BE2C (cell line): ENCODE measurements at places on chromosomes 12 and 14.
A peak's percentile ranks its signal among the peaks of the same experiment; 100 is the strongest.

DNA sequence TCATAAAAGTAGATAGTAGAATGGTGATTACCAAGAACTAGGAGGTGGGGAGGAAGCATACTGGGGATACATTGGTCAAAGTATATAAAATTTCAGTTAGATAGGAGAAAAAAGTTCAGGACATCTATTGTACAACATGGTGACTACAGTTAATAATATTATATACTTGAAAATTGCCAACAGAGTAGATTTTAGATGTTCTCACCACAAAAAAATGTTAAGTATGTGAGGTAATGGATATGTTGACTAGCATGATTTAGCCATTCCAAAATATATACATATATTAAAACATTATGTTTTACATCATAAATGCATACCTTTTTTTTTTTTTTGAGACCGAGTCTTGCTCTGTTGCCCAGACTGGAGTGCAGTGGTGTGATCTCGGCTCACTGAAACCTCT lies 31.0 kb downstream of the TMEM116 start:
- no peak for DNase-seq

DNA sequence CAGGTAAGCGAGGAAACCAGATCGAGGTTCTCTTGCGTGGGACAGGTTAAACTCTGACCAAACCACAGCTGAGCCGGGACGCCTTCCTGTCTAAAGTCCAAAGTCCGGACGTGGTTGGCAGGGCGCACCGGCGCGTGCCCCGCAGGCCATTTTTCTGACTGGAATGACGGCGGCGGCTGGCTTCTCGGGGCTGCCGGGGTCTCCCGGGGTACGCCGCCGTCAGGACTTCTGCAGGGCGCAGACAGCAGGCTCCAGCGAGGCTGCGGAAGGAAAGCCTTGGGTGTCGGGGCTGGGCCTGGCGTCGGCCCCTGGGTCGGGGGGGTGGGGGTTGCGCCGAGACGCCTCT lies 32.8 kb downstream of the MIA2 start:
- DNase-seq = no peak

- peak; percentile 45 for DNase-seq
Observed at GRCh38 chr14:55938249-55938791, 179.9 kb upstream of the PELI2 start.

DNA sequence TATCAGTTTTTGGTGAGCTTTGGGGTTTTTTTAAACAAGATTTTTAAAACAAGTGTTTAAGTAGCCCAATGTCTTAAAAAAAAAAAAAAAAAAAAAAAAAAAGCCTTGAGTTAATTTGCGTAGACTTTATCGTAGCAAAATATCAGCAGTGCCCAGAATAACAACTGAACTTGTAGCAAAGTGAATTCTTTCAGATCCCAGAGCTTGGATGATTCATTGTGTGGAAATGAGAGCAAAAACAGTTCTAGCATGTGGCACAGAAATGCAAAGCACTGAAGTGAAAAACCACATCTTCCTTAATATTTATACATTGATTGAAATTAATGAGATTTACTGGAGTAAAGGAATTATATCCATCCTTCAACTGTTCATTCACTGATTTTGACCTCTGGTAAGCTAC lies 258.1 kb downstream of the EGLN3 start:
- DNase-seq = no peak

- DNase-seq = no peak
Observed at GRCh38 chr14:102878174-102878969, 44.1 kb upstream of the AMN start.

DNA sequence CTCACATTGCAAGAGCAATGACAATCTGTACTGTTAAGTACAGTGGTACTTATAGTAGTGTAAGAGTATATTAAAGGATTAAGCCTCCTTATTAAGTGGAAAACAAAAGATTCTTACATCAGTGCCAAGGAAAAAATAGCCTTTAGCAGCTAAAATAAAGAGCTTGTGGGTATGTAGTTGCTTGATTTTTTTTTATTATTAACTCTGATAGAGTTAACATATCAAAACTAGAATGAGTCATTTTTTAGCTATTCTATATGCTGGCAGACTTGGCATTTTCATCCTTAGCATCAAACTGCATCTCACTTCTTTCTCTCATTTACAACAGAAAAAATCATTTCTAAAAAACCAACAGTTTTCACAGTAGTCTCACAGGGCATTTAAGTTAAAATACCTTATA lies 86.5 kb downstream of the ATP2B1 start:
- DNase-seq = no peak

DNA sequence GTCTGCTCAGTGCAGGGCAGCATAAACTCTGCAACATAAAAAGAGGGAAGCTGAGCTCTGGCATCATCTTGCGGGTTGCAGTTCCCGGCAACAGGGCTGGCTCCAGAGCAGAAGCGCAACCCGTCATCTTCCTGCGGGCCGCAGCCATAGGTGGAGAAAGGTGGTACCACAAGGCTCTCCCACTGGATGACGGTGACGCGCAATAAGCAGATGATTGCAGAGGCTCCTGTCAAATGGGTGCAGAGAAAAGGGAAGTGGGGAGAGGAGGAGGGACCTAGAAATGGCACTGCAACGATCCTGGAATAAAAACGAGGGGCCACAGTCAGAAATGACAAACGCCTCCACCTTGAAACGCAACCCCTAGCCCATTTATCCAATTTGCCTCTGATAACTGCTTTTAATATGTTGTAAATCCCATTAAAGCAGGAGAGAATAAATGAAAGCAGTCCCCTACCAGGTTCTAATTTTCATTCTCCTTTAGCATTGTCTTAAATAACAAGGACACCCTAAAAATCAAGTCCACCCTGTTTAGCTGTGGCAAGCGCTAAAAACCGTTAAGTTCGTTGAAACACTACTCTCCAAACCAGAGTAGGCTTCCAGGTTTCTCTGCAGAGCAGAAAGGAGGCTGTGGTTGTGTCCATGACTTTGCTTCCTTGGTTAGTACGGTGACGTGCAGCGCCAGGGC lies 30.9 kb upstream of the TUBA1C start:
- peak; percentile 84 for DNase-seq

- DNase-seq = no peak
Observed at GRCh38 chr14:87059060-87059839, 933.7 kb downstream of the GALC start.

GRCh38 chr12:7542813-7543212 lies 39.2 kb upstream of the CD163 start:
- DNase-seq = no peak

DNA sequence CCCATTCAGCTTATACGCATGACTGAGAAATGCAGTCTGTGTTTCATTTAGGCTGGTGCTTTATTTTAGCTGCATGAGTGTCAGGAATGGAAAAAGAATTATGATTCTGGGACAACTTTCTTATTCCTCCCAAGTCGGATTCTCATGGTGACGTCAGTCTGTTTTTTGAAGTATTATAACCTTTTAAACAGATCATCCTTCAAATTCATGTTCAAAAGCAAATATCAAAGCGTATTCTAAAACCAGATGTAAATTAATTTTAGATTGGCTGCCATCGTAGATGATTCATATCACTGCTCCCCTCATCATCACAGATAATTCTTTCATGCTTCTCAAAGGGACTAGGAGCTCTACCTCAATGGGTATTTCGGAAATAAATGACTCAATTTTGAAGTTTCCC lies 15.0 kb downstream of the FNTB start:
- DNase-seq = no peak

DNA sequence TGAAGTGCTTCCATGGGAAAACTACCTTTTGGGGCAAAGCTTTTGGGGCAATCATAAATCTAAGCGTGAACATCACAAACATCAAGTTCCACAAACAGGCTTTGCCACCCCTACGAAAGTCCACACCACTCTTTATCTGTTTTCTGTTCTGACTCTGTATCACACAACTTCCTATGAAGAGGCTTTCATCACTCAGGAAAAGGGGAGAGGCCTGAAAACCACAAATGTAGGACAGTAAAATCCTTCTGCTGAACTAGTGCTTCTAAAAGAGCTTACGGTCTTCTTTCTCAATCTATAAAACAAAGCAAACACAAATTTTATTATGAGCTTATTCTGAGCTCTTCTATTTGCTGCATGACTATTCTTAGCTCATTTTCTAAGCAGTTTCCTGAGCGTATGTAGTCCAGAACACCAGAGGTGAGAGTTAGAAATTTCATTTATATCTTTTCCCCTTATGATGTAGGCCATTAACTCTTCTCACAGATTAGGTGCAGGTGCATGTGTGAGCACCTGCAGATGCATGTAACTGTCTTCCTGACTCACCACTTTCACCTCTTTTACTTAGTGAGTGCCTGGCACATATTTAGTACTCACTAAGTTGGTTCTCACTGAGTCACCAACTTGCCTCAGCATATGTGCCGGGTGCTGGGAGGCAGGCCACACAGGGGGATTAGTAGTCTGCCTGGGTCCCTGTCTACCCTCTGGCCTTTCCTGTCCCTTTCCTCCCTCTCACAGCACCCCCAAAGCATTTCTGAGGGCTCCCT lies 32.9 kb upstream of the SYCP3 start:
- no peak for DNase-seq

DNA sequence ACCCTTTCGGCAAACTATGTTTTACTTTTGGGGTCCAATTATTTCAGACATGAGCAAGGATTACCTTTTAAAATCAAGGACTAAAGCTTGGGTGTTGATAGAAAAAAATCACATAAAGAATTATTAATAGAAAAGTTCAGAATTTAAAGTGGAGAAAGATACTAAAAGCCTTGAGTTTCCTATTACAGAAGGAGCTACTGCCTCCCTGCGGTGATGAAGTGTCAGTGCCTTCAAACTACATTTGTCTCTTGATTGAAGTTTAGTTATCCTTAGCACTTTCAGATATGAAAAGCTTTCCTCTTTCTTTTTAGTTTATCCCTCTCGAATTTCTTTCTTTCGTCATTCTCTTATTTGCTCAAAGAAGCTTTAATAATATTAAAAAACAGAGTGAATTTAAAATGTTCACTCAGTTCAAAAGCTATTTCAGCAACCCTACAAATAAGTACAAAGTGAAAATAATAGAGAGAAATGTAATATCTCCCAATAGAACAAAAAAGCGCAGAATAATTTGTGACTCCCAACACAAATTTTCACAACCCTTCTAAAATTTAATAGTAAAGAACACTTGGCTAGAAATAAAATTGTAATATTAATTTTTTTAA lies 87.6 kb downstream of the SEC23A start:
- DNase-seq = peak; percentile 52

DNA sequence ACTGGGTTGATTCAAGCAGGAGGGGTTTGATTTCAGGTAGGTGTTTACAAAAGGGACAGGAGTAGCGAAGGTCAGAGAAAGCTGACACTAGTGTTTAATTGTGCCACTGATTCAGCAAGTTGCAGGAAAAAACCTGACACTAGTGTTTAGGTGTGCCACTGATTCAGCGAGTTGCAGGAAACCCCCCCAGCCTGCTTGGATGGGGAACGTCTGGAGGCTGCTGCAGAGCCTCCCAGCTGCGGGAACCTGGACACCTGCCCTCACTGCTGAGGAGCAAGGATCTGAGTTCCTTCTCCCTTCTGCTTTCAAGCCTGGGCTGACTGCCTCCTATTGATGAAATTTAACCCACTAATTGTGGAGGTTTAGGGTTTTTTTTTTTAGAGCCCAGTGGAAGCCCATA lies 84.2 kb downstream of the AVPR1A start:
- no peak for DNase-seq

GRCh38 chr12:56237552-56237951 lies 7.7 kb downstream of the SLC39A5 start:
- DNase-seq = no peak
